ENCODE measurements at places on chromosomes 3 and 15. TPM values are rescaled to one million over a fixed set of nuclear protein-coding genes. Genes with fewer than 3 reads are reported as not detected.

DNA sequence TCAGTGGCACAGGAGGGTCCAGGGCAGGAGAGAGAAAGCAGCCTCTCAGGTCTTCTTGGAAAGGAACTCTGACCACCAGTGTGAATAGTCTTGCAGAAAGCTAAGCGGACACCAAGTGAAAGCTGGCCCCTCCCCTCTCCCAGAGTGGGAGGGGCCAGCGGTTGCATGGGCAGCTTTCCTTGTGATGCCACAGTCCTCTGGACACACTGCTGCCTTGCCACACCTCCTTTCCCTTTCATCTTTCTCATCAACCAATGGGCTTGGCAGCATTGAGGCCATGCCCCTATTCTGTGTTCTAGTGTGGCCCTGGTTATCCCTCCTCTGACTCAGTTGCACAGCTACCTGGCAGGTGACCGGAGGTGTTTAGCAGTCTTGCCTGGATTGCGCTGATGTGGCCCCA is 49.7 kb upstream of the GOLGA6B start:
- DNase-seq: peak; percentile 84

- no peak for DNase-seq
These were observed 8.9 kb downstream of the USP3 start for GRCh38 chr15:63513271-63513670.

GRCh38 chr3:94862703-94863102 is 799.8 kb downstream of the NSUN3 start:
- peak; percentile 21 for DNase-seq

GRCh38 chr3:180359061-180359952 is 242.7 kb upstream of the TTC14 start:
- DNase-seq: no peak

GRCh38 chr15:93203036-93203435 is 114.0 kb upstream of the RGMA start:
- no peak for DNase-seq

DNA sequence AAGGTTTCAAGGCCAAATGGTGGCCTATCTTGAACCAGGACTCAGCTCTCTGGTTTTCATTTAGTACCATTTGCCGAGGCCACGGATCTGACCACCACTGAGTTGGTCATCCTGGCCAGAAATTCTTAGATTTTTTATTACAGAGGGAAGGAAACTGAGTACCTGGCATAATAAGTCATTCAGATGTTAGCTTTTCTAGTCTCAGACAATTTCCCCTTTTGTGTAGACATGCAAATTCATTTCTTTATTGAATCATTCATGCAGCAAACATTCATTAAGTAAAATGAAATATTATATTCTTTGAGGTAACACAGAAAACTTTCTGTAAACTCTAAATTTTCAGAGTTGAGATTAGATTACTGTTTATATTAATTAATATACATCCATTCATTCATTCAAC is 223.7 kb downstream of the PDCD6IP start:
- no peak for DNase-seq

DNA sequence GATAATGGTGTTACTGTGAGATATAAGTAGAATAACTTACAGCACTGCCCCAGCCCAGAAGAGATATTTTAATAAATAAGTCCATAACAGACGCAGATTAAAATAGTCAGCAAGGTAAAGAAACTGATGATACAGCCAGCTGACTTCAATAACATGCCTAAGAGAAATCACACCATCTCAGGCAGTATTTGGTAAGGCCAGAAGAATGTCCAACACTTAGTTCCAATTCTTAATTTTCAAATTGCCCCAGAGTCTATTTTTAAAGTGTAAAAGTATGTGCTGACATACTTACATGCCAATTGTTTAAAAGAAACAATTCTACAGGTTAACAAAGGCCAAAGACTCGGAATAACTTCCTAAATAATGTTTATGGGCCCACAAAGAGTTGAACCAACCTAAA is 1.6 kb downstream of the GNB4 start:
- DNase-seq: no peak

DNA sequence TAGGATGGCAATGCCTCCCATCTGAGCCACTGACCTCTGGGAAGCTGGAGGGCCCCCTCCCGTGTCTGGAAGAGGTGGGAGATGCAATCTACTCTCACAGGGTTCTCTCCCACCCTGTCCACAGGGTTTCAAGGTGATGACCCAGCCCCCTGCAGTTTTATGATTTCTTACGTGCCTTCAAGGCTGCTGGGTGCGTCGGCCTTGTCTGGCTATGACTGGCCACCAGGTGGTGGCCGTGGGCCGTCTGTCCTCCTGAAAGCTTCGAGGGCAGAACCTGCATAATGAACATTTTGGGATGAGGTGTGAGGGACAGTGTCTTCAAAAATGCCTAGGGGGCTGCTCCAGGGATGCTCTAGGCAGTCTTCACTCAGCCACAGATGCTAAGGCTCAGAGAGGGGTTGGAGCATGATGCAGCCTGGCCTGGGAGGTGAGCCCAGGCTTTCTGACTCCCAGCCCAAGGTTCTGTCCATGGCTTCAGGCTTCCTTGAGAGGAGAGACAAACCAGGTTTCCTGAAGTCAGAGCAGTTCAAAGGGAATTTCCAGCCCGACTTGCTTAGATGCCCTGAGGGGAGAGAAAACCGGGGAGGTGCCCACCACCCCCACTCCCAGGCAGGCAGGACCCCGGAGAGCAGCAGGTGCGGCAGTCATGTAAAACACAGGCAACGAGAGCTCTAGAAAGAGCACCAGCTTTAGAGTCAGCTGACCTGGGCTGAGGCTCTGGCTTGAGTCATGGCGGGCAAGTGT is 18.7 kb downstream of the ISG20 start:
- peak; percentile 88 for DNase-seq

- no peak for DNase-seq
These were observed 24.1 kb downstream of the CX3CR1 start for GRCh38 chr3:39255503-39256325.

SCAANT1 gene
- total RNA-seq: not detected

PPM1L gene
- total RNA-seq: 5.7 TPM

ZNF80 gene
- not detected for total RNA-seq

APBA2 gene
- total RNA-seq: 13.9 TPM

AADACL2 gene
- total RNA-seq: not detected

CLRN1 gene
- total RNA-seq: 0.22 TPM

MUC20 gene
- total RNA-seq: 0.52 TPM
